ENCODE measurements at places on chromosomes 6 and 20.

GRCh38 chr6:56353860-56354259, 106.5 kb upstream of the COL21A1 start:
- DNase-seq: no peak

- no peak for DNase-seq
Measured at GRCh38 chr6:28729501-28730402, 194.0 kb downstream of the TRIM27 start.

DNA sequence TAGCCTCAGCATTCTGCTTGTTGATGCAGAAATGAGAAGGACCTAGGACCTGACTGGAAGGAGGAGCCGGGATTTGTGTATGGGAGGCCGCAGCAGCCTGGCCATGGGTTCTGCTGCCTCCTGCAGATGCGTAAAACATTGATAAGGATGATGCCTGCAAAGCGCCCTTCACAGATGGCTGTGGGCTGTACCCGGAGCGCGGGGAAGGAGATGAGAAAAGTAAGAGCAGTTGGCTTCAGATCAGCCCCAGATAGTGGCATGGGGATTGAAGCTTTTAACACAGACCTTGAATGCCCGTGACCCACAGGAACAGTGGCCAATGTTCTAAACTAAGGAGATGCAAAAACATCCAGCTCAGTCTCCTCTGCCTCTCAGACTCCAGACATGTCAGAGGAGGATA, 136.4 kb upstream of the KCNG1 start:
- no peak for DNase-seq

GRCh38 chr6:139531148-139532115, 157.0 kb upstream of the CITED2 start:
- DNase-seq: peak; percentile 32

DNA sequence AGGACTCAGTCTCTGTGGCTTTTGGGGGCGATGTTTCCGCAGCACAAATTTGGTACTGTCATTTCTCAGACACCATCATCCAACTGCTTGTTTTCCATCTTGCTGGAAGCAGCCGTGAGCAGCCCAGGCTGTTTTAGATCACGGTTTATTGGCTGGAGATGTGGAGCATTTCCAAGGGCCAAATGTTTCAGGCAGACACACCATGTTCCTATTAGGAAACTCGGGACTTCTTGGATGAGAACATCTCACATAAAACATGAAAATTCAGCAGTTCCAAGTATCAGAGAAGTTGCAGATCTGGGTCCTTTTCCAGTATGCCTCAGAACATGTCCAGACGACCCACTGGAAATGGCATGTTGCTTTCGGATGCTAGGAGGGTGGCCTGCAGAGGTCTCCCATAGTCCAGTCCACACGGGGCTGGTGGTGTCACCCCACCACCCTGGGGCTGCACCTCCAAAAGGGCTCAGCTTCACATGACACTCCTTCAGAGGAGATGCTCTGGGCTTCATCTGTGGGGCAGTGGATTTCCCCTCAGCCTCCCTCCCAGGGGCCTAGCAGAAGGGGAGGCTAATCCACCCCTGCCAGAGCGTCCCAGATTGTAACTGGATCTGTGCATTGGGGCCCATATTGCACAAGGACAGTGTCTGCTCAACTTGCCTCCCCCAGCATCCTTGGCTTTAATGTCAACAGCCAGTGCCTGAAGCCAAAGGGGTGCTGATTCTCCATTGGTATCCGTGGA, 176.3 kb downstream of the SCP2D1 start:
- DNase-seq: no peak

DNA sequence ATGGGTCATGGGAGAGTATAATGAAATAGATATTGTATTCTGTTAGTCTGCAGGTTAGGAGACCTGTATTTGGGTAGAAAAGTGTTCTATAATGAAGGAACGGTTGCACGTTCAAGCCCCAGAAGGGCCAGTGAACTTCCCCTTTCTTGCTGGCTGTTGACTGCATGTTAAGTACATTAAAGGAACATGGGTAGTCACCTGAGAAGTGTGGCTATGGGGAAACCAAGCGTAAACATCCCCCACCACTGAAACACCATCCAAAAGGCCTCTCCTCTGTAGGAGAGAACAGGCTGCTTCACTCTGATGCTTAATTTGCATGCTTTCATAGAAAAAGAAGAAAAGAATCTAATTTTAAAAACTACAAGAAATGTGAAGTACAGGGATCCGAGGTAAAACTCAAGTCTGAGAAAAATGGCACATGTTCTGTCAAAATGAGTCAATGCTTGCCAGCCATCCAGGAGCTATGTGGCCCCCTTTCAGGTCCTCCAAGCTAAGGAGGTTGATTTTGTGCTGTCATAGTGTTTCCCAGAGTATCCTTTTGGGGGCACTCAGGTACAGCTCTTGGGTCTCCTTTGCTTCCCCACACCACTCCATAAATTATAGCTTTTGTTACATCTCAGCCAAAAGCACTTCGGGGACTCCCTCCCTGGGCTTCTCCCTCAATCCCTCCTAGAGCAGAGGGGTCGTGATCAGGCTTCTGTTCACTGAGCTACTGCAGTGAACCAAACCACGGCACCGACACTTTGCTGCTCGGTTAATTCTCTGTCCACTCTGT, 283.7 kb upstream of the AGPAT4 start:
- no peak for DNase-seq
